ENCODE measurements at places on chromosomes 16 and 17. TPM values are rescaled to one million over a fixed set of nuclear protein-coding genes. Genes with fewer than 3 reads are reported as not detected.

Gene TBC1D3K
- total RNA-seq = not detected

DNA sequence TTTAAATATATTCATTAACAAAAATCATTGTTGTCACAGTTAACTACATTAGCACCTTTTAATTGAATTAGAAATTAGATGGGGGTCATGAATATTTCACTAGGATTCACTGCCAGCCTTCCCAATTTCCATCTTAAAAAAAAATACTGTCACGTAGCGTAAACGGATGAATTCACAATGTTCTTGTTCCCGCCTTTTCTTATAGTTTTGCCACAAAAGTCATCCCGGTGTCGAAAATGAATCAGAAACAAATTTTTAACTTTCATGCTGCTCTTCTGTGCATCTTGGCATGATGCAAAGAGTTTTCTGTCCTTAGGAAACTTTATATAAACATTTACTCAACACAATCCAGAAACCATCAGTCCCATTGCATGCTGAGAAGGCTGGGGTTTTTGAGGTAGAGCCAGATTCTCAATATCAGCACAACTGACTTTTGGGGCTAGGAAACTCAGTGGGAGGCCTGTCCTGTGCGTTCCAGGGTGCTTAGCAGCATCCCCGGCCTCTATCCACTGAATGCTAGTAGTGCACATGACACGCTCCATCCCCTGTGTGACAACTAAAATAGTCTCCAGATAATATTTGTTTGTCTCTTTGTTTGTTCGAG lies 252.9 kb upstream of the XYLT1 start:
- no peak for DNase-seq

DNA sequence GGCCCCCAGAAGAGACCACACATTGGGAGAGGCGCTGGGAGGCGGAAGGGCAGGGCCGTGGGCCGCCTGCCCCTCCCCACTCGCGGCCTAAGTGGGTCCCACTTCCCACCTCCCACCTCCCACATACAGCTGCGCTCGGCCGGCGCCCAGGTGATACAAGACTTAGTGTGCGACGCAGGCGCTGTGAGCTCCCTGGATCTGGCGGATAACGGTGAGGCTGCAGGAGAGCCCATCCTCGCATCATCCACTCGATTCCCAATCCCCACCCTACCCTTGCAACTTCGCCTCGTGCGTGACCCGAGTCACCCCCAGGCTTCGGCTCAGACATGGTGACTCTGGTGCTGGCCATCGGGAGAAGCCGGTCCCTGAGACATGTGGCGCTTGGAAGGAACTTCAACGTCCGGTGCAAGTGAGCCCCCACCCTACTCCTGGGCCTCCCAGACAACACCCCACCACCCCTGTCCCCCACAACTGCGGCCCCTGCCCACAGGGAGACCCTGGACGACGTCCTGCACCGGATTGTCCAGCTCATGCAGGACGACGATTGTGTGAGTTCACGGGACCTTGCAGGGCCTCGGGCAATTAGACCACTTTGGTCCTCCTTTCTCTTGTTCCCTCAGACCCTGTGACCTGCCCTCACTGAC lies 3.9 kb downstream of the CARMIL2 start:
- DNase-seq = no peak

- peak; percentile 64 for DNase-seq
Measured at GRCh38 chr17:73231395-73231794, 30.3 kb downstream of the CPSF4L start.

GRCh38 chr16:68951991-68952877 lies 108.9 kb downstream of the TANGO6 start:
- no peak for DNase-seq

DNA sequence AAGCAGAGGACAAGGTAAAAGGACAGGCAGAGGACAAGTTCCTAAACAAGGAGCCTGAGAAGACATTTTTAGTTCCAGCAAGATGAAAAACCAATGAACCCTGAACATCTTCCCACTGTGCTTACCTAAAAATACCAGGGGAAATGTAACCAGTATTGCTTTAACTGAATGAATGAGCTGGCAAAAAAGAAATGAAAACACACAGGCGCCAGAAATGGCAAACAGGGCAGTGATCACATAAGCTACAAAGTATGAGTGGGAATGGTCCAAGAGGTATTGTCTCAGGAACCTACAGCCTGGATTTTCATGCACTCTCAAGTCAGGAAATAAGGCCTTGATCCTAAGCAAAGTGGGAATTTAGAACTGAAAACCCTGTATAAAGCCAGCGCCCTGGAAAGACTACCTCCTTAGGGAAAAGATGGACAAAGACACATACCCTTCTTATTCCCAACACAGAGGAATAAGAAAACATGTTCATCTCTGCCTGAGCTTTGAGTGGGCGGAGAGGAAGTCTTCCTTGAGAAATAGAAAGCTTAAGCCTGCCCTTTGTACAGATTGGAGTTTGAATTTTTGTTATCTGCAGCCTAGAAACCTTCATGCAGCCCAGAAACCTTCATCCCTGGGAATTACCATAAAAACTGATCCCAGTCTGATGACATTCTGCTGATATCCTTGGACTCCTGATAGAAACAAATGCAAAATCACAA lies 2.1 kb downstream of the CMTM2 start:
- DNase-seq = no peak

Gene EMP2
- not detected for total RNA-seq

DNA sequence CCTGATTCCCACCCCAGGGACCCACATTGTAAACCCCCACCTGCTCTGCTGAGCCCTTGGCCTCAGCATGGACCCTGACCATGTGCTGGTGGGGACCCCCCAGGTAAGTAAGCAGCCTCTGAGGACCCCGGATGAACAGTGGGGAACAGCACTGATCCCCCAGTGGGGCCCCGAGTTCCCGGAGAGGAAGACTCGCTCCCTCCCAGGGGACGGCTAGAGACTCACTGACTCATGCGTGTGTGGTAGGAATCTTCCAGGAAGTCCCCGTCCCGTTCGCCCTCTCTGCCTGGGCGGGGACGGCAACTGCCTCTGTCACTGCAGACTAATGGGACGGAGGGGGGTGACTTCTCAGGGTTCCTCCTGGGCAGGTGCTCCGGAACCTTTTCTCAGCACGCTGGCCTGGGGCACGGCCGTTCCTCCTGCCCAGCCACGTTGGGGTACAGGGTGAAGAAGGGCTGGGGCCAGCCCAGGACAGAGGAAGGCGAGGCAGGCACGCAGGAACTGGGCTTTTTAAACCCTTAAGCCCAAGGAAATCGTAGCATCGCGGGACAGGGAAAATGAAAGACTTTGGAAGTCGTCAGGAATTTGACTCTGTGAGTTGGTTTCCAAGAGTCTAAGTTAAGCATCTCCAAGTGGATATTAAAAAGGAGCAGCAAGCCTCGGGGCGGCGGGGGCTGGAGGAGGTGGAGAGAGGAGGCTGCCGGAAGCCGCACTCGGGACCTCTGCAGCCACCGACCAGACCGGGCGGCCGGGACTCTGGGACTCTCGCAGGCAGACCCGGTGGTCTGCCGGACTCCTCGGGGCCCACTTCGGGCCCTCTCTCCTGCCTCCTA lies 178.7 kb downstream of the SEC14L1 start:
- peak; percentile 67 for DNase-seq

DNA sequence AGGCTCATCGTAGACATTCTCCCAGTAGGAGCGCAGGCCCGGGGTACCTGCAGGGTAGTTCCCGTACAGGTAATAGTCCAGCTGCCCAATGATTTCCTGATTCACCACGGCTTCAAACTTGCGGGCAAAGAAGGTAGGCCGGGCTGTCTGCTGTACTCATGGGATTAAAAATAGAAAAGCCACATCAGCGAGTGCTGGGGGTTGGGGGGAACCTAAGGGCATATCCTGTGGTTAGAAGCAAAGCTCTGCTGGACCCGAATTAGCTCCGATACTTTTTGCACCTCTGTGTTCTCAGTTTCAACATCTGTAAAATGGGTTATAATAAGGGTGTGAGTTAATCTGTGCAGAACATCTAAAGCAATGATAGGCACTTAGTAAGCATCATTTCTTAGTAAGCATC lies 336.2 kb downstream of the XYLT1 start:
- no peak for DNase-seq

Gene ACOX1
- total RNA-seq = 18.2 TPM

GRCh38 chr16:2586241-2586640 lies 48.4 kb downstream of the PDPK1 start:
- peak; percentile 47 for DNase-seq

Gene DNAAF1
- not detected for total RNA-seq

GRCh38 chr17:30554839-30555751 lies 77.9 kb downstream of the GOSR1 start:
- DNase-seq = peak; percentile 71

- no peak for DNase-seq
Measured at GRCh38 chr17:36885771-36886377, 51.4 kb upstream of the LHX1 start.

- DNase-seq = no peak
Measured at GRCh38 chr16:56848029-56848936, 16.7 kb upstream of the SLC12A3 start.

Gene GID4
- total RNA-seq = 7.8 TPM

Gene KRT24
- not detected for total RNA-seq

DNA sequence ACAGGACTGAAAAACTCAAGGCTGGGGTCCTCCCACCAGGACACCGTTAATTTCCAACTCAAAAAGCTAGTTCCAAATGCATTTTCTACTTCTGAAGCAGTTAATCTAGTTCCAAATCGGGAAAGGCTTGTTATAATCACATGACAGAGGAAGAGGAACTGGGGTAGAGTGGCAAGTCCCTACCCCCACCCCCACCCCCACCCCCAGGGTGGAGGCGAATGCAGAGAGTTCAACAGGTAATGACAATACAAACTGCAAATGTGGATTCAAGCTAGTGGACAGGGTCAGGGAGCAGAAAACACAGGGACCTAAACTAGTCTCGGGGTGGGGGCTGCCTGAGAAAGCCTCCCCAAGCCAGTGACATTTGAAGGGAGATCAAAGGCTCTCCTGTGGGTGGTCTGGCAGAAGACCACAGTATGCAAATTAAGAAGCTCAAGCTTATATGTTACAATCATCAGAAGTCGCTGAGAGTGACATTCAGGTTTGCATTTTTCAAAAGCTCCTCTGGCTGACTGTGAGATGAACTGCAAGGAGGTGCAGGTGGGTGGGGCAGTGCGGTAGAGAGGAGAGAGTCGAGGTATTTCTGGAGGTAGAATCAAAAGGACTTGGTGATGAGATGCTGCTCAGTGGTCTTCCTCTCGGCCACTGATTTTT lies 56.4 kb upstream of the SLC25A19 start:
- peak; percentile 94 for DNase-seq

Gene NPIPB2
- 4.5 TPM for total RNA-seq

- DNase-seq = no peak
Measured at GRCh38 chr17:36928471-36929345, 8.6 kb upstream of the LHX1 start.

DNA sequence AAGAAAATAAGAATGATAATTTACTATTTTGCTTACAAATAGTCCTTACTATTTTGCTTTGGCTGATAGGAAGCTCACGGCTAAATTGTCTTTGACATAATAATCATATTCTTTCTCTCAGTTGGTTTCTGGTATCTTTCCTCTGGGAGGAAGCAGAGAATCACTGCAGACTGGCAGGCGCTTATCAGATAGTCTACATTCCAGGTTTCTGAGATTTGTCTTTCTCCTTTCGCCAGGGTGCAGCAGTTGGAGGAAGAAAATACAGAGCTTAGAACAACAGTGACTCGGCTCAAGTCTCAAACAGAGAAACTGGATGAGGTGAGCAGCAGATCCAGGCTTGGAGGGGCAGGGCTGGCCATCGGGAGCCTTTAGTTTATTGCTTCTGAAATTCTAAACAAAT lies 136.1 kb downstream of the RAB11FIP4 start:
- DNase-seq = no peak

GRCh38 chr16:12440228-12440530 lies 363.5 kb downstream of the CPPED1 start:
- DNase-seq = no peak

Gene ANKRD40CL
- total RNA-seq = not detected

Gene HID1
- total RNA-seq = not detected

Gene CDH16
- total RNA-seq = not detected

- no peak for DNase-seq
Measured at GRCh38 chr16:70688246-70688742, 2.4 kb upstream of the MTSS2 start.

DNA sequence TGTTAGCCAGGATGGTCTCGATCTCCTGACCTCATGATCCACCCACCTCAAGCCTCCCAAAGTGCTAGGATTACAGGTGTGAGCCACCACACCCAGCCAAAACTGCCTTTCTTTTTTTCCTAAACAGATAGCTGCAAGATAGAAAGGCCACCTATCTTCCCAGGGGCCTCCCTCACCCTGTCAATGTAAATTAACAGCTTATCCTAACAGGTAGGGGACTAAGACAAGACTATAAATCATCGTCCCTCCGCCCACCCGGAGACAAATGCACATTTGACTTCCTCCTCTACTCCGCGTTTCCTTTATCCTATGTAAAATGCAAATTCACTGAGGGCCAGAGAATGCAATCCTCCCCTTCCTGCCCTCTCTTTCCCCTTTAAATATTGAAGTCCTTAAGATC lies 71.4 kb downstream of the MARF1 start:
- DNase-seq = no peak

Gene C17orf78
- not detected for total RNA-seq

Gene CARD14
- total RNA-seq = not detected

DNA sequence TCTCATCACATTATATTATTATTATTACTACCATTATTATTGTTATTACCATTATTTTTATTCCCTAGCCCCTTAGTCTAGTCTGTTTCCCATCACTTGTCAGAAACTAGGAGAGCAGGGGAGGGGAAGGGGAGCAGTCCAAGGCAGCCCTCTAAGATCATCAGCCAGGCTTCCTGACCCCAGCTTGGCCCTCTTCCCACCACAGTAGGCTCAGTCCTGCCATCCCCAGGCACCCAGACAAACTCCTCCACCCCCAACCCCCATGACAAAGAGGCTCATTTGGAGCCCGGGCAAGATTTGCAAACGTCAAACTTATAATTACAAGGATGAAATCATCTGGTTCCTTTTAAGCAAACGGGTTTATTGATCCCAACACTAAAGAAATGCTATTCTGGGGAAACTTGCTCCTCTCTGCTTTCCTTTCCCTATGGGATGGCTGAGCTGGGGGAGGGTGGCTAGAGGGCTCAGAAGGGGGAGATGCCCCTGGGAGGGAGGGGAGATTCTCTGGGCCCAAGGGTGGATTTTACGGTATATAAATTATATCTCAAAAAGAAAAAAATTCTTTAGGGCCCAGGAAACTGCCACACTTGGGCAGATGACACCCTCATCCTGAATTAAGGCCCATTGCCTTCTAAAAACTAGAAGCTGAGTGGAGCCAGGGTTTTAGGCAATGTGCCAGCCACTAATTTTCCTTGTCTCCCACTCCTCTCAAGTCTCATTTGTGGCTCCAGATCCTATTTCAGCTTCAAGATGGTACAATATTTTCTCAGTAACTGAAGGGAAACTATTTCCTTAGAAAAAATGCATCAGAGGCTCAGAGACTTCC lies 4.4 kb upstream of the CBFB start:
- no peak for DNase-seq

All from Karpas-422 (cell line).